ENCODE measurements at places on chromosomes 3 and 15.

GRCh38 chr3:129434140-129434539 is 5.6 kb downstream of the MBD4 start:
- DNase-seq, result no peak

- DNase-seq, result no peak
Observed at GRCh38 chr3:117630469-117630868, 920.9 kb downstream of the TUSC7 start.

GRCh38 chr3:4642611-4643010 is 149.5 kb downstream of the ITPR1 start:
- no peak for DNase-seq

GRCh38 chr3:182728238-182728637 is 65.1 kb upstream of the ATP11B start:
- no peak for DNase-seq

- DNase-seq, result no peak
Observed at GRCh38 chr3:64166584-64167162, 58.6 kb downstream of the PRICKLE2 start.

DNA sequence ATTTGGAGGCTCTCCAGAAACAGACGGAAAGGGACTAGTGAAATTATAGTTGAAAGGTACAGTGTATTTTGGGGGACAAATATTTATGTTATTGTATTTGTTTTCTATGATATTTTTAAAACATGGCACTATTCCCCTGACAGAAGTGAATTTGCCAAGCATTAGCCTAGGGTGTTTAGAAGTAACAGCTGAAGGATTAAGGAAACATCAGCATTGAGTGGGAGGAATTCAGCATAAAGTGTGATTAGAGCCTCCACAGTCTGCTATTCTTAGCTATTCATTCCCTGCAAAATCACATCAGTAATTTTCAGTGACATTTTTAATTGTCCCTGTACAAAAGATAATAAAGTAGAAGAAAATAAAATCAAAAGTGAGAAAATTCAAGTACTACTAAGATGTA is 231.4 kb downstream of the ROBO2 start:
- no peak for DNase-seq

GRCh38 chr15:88262064-88262463 is 5.5 kb upstream of the NTRK3 start:
- no peak for DNase-seq

- no peak for DNase-seq
Observed at GRCh38 chr3:156246961-156247725, 126.8 kb downstream of the KCNAB1 start.

DNA sequence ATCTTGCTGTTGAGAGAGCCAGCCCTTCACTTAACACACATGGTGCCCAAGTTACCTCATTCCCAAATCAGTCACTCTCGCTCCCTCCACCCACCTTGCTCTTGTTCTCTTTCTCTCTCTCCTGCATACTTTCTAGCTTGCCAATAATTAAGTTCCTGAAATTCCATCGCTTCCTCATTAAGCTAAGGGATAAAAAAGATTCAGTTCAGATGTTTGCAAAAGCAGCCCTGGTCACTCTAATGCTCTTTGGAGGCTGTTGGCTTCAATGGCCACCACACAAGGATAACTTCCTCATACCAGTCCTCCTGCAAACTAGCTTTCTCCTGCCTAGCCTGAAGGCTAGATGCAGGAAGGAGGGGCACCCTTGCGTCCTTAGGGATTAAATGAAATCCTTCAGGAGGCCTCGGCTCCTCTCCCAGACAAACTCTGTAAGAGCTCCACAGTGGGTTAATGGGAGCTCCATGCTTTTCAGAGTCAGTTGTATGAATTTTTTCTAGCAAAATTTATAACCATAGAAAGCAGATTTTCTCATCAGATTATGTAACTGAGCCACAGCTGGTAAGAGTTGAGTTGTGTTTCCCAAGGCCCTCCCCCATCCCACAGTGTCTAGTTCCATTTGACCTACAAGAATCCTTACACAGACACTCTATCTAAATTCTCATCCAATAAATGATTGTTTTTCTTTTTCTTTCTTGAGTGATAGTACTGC is 176.6 kb upstream of the TRIM42 start:
- DNase-seq, result no peak

GRCh38 chr3:134795746-134796280 is 753 bp downstream of the EPHB1 start:
- peak; percentile 20 for DNase-seq

- DNase-seq, result no peak
Observed at GRCh38 chr3:126827121-126827520, 123.1 kb downstream of the CHCHD6 start.

DNA sequence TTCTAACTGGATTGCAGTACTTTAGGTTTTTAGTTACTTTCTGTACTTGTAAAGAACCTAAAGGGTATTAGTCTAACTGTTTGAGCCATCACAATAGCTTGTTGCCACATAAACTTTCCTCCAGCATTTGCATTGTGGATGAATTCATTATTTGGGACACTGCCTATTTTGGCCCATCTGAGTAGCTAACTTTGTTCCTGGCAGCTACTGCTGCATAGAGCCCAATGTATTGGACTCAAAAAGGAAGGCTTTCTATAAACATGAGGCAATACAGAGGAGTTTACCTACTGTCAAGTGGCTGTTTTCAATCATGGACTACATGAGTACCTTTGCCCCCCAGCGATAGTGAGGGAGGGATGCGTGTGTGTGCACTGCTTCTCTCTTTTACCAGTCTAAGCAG is 1.9 kb downstream of the ROBO2 start:
- no peak for DNase-seq

DNA sequence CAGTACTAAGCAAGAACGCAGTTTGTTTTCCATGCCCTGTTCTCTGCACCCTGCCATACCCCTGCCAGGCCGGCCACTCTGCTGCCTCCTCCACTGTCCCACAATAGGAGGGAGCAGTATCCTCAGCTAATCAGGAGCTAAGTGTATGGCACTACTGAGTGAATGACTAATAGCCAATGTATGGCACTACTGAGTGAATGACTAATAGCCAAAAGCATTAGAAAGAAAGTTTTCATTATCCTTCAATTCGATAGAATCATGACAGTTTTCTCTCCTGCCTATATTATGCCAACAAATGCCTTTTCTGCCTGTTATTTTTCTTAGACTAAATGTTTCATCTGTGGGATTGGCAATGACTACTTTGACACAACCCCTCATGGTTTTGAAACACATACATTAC is 107.5 kb upstream of the CHRM5 start:
- DNase-seq, result no peak

DNA sequence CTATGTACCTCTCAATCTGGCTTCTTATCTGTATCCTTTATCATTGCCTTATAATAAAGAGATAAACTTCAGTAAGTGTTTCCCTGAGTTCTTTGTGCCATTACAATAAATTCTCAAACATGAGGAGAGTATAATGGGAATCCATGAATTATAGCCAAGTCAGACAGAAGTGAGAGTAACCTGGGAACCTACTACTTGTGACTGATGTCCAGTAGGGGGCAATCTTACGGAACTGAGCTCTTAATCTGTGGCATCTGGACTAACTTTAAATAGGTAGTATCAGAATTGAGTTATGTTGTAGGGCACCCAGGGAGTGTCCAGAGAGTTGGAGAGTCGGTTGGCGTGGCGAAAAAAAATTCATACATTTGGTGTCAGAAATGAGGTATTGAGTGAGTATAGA is 542.6 kb downstream of the ZBBX start:
- no peak for DNase-seq

GRCh38 chr3:171163101-171164066 is 136.9 kb upstream of the SLC2A2 start:
- DNase-seq, result no peak

DNA sequence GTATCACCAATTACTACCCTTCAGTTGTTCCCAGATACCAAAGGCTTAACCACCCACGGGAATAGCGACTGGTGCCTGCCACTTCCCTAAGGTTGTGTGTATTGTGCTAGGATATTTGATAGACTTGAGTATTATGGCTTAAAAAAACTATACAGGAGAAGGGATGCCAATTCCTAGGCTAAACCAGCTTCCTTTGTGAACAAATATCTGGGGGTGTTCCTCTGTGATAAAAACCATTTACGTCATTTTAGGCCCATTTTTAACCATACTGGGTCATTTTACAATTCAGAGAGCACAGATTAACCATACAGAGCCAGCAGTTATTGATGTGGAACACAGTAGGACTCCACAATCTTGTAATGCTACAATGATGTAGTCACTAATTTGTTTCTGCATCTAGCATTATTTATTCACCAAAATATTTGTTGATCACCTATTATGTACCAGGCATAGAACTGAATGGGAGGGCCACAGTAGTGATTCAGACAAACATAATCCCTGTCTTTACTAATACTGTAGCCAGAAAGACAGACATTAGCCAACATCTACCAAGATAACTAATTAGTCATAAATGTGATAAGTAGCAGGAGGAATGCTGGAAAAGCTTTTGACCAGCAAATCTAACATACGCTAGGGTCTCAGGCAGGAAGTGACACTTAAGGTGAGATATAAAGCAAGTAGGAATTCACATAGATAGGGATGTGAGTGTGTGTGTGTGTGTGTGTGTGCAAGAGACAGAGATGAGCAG is 184.8 kb downstream of the MECOM start:
- DNase-seq, result no peak

DNA sequence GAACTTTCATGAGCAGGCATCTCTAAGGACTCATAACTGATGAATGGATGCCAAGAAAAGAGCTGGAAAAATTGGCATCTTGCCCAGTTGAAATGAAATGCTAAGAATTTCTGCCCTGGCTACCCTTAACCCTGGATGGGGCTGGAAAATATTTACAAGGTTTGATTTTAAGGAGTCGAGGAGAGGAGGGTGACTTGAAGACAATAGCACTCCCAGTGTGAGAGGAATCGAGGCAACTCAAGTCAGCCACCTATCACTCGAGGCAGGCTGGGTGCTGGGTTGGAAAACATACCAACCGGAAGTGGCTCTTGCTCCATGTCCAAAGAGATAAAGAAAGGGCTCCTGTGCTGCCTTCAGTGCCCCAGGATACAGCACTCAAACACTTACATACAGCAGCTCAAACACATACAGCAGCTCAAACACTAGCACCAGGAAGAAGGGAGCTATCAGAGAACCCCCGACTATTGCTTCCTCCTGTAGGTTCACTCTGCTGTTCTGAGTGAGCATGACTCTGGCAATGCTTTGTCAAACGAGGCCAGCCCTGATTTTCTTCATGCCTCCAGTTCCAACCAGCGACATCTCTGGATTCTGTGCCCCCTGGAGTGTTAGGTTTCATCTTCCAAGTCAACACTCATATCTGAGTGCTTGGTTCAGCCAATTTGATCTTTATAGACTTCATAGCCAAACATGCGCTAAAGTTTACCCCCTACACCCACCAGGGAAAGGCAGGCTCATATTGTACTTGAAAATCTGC is 4.9 kb downstream of the PRICKLE2 start:
- peak; percentile 15 for DNase-seq

GRCh38 chr15:74992619-74993018 is 2.7 kb upstream of the SCAMP5 start:
- no peak for DNase-seq

- no peak for DNase-seq
Observed at GRCh38 chr15:96338074-96338765, 7.7 kb downstream of the NR2F2 start.

DNA sequence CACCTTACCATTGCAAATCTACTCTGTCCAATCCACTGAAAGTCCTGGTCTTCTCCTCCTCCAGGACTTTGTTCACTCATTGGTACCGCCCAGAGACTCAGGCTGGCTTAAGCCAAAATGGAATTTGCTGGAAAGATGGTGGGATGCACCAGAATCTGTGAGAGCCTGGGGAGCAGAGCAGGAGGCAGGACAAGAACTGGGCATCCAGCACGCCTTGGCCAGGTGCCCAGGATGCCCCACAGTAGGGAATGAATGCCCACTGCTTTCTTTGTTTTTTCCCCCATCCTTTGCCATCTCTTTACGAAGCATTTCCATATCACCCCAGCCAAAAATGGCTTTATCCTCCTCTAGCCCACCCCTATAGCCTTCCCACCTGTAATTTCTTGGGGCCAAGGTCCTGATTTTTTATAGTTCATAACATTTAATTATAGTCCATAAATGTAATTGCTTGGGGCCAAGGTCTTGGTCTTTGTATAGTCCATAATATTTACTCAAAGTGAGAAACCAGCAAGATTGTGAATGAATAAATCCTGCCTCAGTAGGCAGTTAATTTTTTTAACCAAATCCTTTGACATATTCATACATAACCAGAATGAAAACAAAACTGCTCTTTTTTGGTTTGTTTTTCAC is 23.3 kb upstream of the IREB2 start:
- no peak for DNase-seq

- DNase-seq, result no peak
Observed at GRCh38 chr3:180594631-180595558, 7.1 kb upstream of the TTC14 start.

- DNase-seq, result no peak
Observed at GRCh38 chr3:13689373-13690260, 140.7 kb downstream of the FBLN2 start.

Measured in T1000 (cell line).